ENCODE measurements at places on chromosomes 3 and 15.

DNA sequence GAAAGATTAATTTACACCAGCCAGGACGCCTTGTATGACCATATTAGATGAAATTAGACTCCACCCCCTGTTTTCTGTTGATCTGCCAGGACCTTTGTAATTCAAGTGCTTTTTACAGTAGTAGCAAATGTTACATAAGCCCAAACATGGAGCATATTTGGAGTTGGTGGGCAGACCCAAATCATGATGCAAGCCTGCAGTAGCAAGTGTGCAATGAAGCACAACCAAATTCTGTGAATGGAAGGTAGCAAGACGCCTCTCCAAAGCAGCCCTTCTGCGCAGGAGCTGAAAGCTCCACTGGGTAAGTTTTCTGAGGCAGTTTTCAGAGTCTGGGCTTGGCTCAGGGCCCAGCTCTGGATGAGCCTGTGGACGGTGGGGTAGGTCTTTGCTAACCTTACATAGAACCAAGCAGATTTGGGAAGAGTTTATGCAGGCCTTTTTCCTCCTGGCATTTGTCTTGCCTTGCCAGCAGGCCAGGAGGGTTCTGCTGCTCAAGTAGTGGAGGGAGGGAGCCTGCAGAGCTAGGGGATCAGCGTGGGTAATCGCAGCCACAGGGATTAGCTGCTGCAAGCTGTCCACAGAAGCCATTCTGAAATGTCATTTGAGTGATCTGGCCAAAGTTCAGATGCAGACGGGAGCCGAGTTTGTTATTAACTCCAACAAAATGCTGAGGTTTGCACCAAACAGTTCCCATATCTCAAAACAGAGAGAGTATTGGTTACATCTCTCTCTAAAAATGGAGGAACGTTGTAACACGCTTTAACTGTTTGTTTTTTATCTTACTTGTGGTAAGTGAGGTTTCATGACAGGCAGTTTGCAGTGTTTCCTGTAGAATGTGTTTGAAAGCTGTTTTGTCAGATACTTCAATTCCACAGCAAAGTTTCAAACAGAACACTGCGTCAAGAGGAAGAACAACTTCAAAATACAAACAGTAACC, 55.4 kb downstream of the PSMD6 start:
- DNase-seq = peak; percentile 82

DNA sequence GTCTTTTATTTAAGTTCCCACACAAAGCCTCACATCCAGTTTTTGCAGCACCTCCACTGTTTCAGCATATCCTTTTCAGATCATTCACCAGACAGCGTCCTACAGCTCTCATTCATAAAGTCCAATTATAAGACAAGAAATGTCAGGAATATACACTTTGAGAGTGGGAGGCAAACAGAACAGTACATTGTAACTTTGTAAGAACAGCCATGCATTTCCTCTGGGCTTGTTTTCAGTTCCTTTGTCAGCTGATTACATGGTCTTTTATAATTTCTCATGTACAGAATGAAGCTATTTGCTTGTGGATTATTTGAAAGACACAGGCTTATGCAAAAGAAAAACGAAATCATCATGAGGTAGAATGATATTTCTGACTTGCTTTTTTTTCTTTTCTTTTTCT, 85.7 kb downstream of the SOX2 start:
- no peak for DNase-seq

- no peak for DNase-seq
Measured at GRCh38 chr3:153163393-153163724, 1.3 kb downstream of the RAP2B start.

DNA sequence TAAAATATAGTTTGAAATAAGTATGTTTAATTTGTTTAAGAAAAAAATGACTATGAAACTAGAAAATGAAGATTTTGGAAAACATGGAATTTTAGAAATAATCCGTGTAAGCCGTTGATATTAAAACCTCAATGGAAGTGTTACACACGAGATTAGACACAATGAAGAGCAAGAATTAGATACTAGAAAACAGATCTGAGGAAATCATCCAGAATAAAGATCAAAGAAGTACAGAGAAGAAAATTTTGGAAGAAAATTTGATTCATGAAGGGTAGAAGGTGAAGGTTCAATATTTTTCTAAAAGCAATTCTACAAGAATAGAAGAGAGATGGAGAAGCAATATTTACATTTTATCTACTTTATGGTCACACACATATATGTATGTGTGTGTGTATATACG, 52.5 kb upstream of the SATB1 start:
- DNase-seq = no peak

DNA sequence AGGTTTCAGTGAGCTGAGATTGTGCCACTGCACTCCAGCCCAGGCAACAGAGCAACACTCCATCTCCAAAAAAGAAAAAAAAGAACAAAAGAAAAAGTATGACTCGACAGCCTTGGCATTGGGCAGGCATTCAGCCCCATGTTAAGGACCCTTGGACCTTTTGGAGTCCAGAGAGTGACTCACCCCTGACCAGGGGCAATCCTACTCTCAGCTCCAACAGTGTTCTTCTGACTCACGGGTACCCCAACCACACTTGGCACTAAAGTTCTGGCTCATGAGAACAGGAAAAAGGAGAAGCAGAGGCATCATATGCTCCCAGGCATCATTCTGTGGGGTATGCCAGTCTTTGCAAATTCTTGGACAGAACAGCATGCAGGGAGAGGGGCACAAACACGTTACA, 252.4 kb upstream of the HES1 start:
- no peak for DNase-seq

- DNase-seq = no peak
Measured at GRCh38 chr3:67018789-67019526, 20.9 kb downstream of the KBTBD8 start.

DNA sequence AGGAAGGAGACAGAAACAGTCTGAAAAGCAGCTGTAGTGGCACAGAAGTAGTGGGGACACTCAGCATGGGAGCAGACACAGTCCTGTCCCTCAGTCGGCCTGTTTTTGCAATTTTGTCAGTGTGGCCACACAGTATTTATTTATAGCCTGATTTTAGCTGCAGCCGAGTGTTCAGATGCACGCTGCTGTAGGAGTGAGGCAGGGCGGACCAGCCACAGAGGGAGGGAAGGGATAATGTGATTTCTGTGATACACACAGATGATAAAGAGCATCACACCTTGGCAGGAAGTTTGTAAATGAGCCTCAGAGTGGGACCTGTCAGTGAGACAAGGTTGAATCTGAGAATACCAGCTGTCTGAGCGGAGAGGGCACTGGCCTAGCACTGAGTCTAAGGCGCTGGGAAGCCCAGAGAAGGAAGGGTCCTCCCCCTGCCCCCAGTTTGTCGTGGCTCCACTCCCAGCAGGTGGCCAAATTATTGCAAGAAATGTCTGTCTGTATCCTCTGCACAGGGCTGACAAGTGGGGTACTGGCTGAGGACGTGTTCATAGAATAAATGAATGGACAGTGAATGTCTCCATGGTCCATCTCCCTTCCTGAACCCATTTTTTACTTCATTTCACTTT, 3.8 kb downstream of the PSTPIP1 start:
- DNase-seq = no peak

- no peak for DNase-seq
Measured at GRCh38 chr15:47439146-47440111, 277.9 kb upstream of the SEMA6D start.

DNA sequence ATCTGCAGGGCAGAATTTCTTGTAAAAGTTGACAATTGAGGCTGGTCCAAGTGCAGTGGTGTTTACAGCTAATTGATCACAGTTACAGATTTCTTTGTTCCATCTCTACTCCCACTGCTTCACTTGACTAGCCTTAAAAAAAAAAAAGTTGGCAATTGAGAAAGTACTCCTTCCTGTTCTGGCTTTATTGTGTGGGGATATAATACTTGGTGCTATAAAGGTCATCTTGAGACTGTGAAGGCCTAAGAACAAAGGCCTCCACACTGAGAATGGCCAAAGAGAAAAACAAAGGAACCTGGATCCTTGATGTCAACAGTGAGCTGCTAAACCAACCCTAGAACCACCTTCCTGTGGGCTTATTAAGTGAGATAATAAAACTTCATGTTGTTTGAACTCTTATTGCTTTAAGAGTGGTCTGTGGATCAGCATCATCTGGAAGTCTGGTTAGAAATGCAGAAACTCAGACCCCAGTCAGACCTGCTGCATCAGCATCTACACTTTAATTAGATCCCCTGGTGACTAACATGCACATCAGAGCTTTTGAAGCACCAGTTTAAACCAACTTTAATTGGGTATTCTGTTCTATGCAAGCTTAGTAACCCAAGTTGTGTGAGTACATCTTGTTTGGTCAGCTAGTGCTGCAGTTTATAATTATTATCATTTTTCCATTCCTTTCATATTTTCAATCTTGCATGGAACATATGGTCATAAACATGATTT, 55.2 kb downstream of the TMOD3 start:
- no peak for DNase-seq

GRCh38 chr3:159751752-159752151, 236.9 kb upstream of the IL12A start:
- DNase-seq = no peak

- DNase-seq = no peak
Measured at GRCh38 chr3:13111173-13111872, 38.1 kb upstream of the IQSEC1 start.

GRCh38 chr15:36898536-36899126, 201.7 kb downstream of the MEIS2 start:
- no peak for DNase-seq

DNA sequence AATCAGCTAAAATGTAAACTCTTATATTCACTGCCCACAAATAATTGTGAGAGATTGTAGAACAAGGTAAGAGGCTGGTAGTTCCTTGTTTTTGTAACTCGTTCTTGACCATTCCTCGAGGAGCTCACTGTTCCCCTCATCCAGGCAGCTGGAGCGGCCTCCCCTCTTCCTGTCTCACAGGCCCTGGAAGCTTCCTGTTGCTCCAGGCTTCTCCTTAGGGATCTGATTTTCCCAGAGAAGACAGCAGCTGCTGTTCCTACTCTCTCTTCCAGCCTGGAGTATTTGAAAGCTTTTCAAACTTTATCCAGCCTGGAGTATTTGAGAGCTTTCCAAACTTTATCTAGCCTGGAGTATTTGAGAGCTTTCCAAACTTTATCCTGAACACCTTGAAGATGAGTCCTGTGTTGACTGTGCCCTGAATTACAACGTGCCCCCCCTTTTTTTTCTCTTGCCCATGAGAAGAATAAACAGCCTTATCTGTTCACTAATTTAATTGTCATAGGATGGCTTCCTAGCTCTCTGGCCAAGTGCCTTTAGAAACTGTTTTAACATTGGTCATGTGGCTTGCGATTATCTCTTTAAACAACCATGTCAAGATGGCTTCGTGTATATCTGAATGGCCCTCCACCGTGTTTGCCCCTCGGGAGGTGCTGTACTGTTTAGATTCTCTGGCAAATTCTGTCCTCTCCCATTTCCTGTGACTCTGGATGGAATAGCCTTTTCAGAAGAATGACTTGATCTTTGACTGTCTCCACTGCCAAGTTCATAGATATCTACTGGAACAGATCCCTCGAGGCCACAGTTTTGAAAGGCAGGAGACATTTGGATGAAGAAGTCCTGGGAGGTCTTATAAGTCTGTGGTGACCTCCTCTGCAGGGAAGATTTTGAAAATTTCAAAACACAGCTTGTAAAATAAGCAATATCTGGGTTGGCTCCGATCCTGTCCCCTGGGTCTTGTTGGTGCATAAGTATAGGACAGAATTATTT, 4.8 kb downstream of the ADAMTSL3 start:
- DNase-seq = no peak

DNA sequence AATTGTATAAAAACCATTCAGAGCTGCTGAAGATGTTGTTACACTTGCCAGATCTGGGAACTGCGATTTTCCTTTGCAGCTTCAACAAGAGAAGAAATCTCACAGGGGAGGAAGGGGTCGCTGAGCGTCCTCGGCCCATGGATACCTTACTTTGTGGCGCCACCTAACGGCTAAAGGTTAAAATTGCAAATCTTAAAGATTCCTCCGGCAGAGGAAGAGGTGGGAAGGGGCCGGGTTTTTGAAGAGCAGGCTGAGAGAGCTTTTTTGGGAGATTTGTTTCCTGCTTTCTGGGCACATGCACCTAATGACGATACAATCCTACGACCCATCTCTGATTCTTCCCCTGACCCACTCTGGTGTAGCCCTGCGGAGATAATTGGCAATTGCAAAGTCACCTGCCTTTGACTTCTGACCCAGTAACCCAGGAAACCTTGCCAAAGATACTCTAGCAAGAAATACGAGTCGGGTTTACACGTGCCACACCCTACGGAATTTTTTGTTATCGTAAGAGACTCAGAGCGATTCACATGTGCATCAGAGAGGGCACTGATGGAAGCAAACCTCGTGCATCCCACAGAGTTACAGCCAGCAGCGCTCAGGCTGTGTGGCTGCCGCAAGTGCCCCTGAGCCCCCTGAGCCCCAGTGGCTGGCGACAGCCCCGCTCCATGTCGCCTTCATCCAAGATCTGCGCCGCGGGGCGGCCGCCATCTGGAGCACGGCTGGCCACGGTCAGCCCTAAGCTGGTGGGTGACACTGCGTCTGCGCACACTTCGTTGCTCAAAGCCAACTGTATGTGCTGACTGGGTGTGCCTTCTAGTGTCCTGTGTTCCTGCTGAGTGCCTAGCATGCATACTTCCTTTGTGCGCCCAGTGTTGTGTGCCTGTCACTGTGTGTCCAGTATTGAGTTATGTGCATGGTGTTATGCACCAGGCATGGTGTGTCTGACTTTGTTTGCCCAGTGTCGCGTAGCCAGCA, 55.2 kb upstream of the CHRNA7 start:
- peak; percentile 79 for DNase-seq

- DNase-seq = no peak
Measured at GRCh38 chr15:40590667-40591050, 3.4 kb upstream of the KNL1 start.

DNA sequence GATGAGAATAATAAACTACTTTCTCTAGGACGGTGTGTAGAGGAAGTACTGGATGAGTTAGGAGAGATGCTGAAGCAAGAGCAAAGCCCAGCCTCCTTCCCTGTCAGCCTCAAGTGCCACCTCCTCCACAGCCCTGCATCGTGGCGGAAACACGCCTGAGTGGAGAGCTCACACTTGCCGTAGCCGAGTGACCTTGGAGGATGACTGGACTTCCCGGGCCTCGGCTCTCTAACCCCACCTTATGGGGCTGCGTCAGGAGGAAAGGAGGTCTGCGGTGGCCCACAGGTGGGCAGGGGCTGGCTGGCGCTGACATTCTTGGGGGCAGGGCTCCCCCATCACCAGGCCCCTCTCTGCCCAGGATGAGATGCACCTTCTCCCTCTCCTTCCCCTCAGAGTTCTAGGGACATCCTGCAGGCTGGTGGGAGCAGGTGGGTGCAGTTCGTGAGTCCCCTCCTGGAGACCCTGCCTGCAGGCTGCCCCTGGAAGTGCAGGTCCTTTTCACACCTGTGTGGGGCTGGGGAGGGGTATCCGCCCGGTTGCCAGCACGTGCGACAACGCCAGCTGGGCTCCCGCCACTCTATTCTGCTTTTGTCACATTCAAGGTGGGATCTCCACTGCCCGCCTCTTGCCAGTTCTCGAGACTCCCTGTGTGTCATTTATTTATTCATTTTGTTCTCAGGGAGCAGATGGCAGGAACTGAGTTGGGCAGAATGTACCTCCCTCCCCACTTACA, 175.2 kb downstream of the MEGF11 start:
- DNase-seq = no peak

- DNase-seq = no peak
Measured at GRCh38 chr3:37897763-37898162, 36.1 kb downstream of the CTDSPL start.

GRCh38 chr3:144200004-144200403, 228.4 kb downstream of the DIPK2A start:
- no peak for DNase-seq

GRCh38 chr3:126540951-126541627, 17.1 kb downstream of the CHST13 start:
- DNase-seq = no peak

GRCh38 chr3:151639418-151639740, 94.3 kb upstream of the AADACL2 start:
- DNase-seq = no peak
